ENCODE measurements at places on chromosomes 3 and 15.

DNA sequence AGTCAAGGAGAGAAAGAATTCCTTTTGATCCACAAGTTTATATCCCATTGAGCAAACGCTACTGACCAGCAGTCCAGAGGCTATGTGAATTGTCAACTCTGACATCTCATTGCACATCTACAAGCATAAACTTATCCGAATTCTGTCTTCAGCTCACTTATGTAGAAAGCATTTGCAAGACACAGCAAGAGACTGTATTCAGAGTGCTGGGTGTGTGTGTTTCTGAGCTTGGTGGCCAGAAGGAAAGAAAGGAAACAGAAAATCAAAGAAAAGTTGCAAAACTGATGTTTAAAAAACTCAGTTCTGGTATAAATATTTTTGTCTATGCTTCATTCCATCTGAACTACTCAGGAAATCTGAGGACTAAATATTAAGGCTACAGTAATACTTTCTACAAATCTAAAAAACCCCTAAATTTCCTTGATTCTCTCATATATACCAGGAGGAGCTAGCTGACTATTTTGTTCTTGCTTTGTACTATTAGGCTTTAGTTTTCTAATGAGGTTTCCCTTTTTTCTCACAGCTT is 45.5 kb downstream of the LSAMP start:
- no peak for DNase-seq

GRCh38 chr15:32717426-32718226 is at the start of gene GREM1:
TSS of gene GREM1 (plus strand) at chr15:32718004. CDS start at chr15:32730691, 12,687 bp downstream.
- no peak for DNase-seq

DNA sequence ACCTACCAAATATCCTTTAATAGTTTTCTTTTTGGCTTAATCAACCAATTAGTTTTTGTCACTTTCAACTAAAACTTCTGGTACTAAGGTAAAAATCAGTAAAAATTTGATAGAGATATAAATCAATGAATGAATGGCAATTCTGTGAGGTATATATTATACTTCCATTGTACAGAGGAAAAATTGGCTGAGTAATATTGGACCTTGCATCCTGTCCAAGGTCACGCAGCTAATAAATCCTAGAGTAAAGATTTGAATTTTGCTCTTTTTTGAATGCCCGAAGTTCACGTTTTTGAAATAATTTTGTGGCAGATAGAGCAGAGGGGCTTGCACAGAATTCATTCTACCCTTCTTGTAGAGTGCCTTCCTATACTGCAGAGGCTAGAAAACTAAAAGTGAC is 81.1 kb upstream of the ZNF280D start:
- DNase-seq: no peak

- DNase-seq: peak; percentile 37
Observed at GRCh38 chr15:84598993-84599392, 1.8 kb upstream of the ZSCAN2 start.

- DNase-seq: no peak
Observed at GRCh38 chr3:127693336-127693843, 20.6 kb downstream of the ABTB1 start.

- no peak for DNase-seq
Observed at GRCh38 chr3:116767726-116768125, 58.1 kb downstream of the TUSC7 start.

DNA sequence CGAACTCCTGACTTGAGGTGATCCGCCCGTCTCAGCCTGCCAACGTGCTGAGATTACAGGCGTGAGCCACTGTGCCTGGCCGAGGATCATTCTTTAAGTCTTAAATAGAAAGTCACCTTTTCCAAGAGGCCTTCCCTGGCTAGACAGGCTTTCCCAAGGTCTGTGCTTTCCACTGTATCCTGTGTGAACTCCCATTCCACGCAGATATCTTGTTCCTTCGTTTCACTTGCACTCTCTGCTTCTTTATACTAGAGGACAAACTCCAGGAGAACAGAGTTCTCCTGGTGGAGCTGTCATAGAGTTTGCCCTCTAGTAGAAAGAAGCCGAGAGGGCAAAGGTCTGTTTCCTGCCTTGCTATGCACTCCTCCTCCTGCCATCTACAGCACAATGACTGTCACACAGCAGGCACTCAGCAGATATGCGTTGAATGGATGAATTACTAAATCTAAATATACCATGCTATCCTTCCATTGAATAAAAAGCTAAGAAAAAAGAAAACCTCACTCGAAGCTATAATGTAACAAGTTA is 211.2 kb downstream of the FOXP1 start:
- no peak for DNase-seq
